ENCODE measurements at places on chromosomes 4 and X.

- no peak for DNase-seq
Observed at GRCh38 chr4:110823251-110823650, 200.4 kb upstream of the PITX2 start.

DNA sequence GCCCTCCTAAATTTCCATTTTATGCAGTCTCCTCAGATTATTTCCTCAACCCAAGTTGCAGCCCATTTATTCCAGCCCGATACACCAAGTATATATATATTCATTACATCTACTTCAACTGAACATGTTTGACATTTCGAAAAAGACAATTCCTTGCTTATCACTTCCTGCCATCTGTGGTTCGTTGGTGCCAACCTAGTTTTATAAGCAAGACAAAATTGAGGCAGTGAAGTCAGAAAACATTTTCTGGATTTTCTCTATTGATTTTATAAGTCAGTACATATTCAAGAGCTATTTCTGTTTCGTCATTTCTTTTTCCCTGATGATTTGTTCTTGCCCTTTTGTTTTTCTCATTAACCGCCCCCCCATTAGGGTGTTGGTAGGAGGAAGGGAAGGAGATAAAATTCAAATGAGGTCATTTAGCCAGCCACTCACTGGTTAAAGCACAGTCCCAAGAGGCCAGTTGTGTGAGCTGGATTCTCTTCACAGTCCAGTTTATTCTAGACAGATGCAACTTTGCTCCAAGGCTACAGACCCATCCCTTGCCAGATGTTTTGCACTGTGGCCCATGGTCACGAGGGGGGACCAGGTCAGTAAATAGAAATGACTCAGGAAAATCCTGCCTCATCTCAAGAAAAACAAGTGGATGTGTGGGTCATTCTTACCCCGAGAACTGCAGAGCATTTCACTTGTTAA, 20.3 kb upstream of the VEGFD start:
- DNase-seq, result no peak

DNA sequence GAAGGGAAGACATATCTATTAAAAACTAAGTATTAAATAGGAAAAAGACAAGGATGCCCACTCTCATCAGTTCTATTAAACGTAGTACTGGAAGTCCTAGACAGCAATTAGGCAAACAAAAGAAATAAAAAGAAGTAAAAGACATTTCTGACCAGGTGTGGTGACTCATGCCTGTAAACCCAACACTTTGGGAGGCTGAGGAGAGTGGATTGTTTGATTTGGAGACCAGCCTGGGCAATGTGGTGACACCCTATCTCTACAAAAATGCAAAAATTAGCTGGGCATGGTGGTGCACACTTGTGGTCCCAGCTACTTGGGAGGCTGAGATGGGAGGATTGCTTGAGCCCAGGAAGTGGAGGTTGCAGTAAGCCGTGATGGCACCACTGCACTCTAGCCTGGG, 1071.8 kb downstream of the FAT4 start:
- no peak for DNase-seq

- DNase-seq, result no peak
Observed at GRCh38 chr4:24032371-24032989, 142.6 kb upstream of the PPARGC1A start.

GRCh38 chr4:37990731-37991245, 30.6 kb downstream of the PTTG2 start:
- DNase-seq, result no peak

DNA sequence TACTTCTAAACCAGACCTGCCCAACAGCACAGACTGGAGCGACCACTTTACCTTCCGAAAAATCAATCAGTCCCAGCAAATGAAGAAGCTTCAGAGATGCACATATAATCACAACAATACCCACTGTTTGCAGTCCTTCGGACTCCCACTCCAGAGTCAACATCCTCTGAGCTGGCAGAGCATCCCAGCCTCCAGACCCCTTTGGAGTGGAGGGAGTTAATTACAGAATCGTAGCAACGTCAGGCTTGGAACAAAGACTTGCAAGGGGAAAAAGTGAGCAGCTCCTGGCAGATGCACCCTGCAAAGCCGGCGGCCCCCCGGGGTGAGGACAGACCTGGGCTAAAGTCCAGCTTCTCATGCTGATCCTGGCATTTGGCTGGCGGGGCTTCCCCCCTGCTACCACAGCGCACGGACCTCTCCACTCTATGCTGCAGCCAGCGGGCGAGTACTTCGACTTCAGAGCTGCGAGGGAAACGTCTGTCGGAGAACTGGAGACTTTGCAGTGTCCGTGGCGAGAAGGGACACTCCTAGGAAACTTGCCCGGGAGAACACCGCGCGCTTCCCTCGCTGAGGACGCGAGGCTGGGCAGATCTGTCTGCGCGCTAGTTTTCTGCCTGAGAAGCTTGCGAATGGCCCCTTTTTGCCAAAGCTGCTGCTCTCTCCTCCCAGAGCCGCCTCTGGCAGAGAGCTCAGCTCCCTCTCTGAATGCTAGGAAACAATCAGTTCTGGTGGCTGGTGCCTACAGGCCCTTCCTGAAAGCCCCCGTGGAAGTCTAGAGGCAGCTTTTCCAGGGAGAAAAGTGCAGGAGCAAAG, 283.7 kb downstream of the PACRGL start:
- no peak for DNase-seq

- DNase-seq, result no peak
Observed at GRCh38 chr4:41358647-41359421, 102.1 kb downstream of the UCHL1 start.

- no peak for DNase-seq
Observed at GRCh38 chrX:43002526-43003203, 224.7 kb upstream of the PPP1R2C start.

GRCh38 chr4:83109480-83110222, 4.9 kb downstream of the PLAC8 start:
- DNase-seq, result no peak

- DNase-seq, result no peak
Observed at GRCh38 chr4:12120968-12121367, 692.3 kb upstream of the HS3ST1 start.

- DNase-seq, result no peak
Observed at GRCh38 chrX:106566362-106566761, 45.4 kb upstream of the RADX start.

DNA sequence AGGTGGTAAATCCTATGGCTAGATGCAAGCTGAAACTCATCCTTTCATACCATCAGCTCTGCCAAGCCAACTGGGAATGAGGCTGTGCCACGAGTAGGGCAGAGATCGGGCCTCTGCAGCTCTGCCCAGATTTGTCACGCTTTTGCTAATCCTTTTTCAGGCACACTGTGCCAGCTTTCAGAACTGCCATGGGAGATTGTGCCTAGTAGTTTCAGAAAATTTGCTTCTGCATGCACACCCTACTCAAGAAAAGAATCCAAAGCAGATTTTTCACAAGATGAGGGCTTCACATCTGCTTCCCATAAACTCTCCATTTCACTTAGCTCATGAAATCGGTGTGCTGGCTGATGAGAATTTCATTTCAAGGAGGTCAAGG, 3.3 kb upstream of the ADH7 start:
- DNase-seq, result no peak

GRCh38 chr4:188778905-188779304, 639.7 kb downstream of the TRIML1 start:
- no peak for DNase-seq

DNA sequence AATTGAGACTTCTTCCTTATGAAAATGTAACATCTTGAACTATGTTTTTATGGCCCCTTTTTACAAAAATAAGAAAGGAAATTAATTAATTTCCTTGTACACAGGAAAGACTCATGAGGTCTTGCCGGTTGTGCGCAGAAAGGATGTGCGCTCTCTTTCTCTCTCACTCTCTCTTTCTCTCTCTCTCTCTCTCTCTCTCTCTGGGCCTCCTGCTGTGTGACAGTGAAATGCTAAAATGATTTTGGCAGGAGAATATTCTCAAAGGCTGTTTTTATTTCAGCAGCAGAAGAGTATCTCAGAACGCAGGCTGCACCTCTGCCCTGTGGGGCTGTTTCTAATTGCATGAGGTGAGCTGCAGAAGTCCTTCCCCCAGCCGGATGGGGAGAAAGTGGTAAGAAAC, 349.0 kb downstream of the MID1IP1 start:
- DNase-seq, result no peak

GRCh38 chrX:3479026-3479425, 132.6 kb upstream of the MXRA5 start:
- no peak for DNase-seq

DNA sequence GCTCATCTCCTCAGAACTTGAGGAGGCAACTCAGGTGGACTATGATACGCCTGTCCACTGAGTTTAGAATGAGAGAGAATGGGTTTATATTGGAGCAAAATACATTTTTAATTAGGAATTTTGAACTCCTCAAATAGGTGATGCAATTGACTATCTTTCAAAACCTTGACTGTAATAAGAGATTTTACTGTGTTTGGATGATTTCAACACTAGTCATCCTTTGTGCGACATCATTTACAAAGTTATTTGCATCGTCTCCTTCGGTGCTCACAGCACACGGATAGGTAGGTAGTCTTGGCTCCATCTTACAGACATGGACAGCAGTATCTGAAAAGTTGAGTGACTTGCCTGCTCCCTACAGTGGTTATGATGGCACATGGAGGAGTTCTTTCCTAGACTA, 67.0 kb downstream of the AASDH start:
- DNase-seq, result no peak

GRCh38 chr4:186200516-186200915, 9.1 kb downstream of the CYP4V2 start:
- no peak for DNase-seq

DNA sequence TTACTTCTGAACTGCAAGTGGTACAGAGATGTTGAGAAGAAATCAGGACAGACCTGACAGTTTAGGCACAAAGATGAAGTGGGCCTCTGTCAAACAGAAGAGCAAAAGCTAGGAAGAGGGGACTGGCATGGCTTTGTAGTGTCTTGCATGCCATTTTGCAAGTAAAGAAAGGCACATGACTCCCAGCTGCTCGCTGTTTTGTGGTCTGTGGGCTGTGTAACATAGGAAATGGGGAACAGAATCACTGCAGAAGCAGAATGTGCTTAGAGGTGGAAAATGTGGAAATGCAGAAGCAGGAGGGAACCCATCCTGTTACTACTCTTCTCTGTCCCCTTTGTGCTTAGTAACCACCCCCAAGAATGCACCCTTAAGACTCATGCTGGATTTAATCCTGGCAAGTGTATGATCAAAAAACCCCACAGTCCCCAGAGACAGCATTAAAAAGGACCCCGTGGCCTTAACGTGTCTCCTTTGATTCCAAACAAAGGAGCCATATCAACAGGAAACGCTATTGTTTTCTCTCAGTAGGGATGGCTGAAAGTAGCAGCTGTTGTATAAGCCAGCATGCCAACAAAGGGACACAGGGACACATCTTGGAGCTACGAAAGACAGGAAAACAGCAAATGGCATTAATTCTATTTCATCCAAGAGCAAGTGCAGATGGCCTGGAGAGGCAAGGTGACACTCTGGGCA, 177.6 kb upstream of the GLRA2 start:
- no peak for DNase-seq

GRCh38 chr4:18571301-18571761, 549.8 kb upstream of the LCORL start:
- DNase-seq, result no peak

GRCh38 chr4:20760053-20760452, 59.8 kb downstream of the PACRGL start:
- no peak for DNase-seq

- no peak for DNase-seq
Observed at GRCh38 chrX:7514871-7515599, 327.9 kb upstream of the VCX start.

- no peak for DNase-seq
Observed at GRCh38 chr4:108370291-108371141, 201.8 kb upstream of the LEF1 start.

GRCh38 chr4:24813732-24814131, 18.4 kb downstream of the SOD3 start:
- no peak for DNase-seq

DNA sequence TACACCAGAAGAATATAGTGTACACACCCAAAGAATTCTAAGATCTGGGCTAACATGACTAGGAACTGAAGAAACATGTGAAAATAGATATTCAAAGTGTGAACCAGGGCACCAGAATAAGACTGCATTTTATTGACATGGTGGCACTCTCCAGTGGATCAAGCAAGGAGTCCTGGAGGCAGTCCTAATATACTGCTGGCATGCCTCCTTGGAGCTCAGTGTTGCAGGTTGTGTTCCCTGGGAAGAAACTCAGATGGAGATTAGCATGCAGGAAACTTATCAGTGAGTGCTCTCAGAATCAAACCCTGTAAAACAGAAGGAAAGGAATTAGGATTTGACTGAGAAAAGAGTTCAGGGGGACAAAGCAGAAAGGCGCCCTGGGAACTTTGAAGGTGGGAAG, 105.1 kb downstream of the CXCL13 start:
- no peak for DNase-seq

DNA sequence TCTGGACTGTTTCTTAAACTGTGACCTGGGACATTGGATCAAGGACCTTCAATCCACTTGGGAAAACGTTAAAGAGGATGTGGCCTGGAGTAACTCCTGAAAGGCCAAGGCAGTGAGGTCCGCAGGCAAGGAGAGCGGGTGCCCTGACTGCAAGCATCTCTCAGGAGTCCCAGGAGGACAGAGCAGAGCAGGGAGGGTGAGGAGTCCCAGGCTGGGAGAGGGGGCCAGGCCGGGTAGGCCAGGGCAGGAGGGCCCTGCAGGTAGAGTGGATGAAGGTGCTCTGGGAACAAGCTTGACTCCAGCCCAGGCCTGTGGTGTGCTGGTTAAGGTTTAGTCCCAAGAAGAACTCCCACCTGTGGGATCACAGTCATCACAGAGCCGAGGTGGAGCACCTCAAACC, 13.8 kb downstream of the PNMA6E start:
- DNase-seq, result no peak

- no peak for DNase-seq
Observed at GRCh38 chr4:153152501-153153338, 51.5 kb upstream of the TRIM2 start.

DNA sequence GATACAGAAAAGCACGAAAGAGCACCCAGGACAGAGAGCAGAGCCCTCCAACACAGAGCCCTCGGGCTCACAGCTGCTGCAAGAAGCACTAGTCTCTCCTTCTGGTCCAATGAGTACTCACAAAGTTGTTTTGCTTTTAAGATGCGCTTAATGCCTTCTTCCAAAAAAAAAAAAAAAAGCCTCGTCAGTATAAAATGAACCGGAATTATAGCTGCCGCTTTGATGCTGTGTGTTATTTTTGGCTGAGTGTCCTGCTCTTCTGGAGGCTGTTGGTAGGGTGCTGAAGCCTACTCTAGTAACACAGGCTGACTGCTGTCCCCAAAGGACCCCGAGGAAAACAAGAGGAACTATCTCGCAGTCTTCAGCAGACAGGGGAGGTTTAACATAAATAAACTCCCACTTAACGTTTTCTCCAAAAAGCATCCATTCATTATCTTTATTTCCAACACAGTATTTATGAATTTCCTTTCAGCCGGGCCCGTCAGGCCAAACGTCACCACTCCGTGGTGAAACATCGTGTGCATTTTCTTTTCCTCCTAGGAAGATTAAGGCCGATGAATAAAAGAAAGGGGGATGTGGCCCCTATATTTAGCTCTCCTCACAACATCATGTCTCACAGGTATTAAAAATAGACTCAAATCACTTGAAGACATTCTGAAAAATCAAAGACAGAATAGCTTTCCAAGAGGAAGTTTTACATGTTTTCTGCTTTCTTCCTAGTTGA, 213.7 kb upstream of the PPARGC1A start:
- no peak for DNase-seq

- DNase-seq, result no peak
Observed at GRCh38 chr4:8038719-8039251, 99.1 kb upstream of the AFAP1 start.

Measured in cortex of kidney (tissue), 1 donor.